ENCODE measurements at places on chromosomes 3 and 15.

GRCh38 chr3:154480033-154480432 is 50.0 kb upstream of the GPR149 start:
- DNase-seq = no peak

DNA sequence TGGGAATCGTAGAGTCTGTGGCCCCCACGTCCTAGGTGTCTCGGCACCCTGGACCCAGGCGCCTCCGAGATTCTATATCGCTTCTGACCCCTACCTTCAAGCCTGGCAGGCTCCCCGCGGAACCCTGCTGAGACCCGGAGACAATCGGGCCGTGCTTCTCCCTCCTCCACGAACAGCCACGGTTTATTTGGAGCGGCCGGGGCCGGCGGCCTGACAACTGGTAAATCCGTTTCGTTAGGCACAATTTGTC is 1.4 kb downstream of the GATA2 start:
- no peak for DNase-seq

- no peak for DNase-seq
Observed at GRCh38 chr3:155154255-155154654, 74.1 kb downstream of the MME start.

DNA sequence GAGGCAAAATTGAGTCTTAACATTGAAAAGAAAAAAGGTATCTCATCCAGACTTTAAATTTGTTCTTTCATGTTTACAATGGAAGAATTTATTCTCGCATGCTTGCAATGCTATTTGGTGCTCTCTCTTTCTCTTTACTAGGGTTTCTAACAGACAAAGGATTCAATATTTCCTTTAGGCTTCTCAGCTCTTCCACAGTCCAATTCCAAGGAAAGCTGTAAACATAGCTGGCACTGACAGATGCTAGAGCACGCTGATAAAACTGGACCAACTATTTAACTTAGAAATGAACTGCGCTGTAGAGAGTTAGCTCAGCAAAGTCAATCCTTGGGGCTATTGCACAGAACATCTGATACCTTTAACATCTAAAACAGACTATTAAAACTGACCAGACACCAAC is 81.3 kb downstream of the PDZRN3 start:
- no peak for DNase-seq

GRCh38 chr3:130462089-130462488 is 54.9 kb upstream of the COL6A6 start:
- DNase-seq = no peak
